Esophagus squamous epithelium (tissue), 5 donors: ENCODE measurements at places on chromosomes 2 and 18.

- DNase-seq, result no peak
These were observed 101.7 kb downstream of the STK39 start for GRCh38 chr2:168145426-168146310.

GRCh38 chr2:31263636-31264190 lies 29.8 kb downstream of the EHD3 start:
- DNase-seq, result no peak

- DNase-seq, result no peak
These were observed 174.0 kb upstream of the NT5C1B start for GRCh38 chr2:18763338-18763737.

GRCh38 chr2:157178874-157179273 lies 78.6 kb upstream of the GALNT5 start:
- DNase-seq, result no peak

DNA sequence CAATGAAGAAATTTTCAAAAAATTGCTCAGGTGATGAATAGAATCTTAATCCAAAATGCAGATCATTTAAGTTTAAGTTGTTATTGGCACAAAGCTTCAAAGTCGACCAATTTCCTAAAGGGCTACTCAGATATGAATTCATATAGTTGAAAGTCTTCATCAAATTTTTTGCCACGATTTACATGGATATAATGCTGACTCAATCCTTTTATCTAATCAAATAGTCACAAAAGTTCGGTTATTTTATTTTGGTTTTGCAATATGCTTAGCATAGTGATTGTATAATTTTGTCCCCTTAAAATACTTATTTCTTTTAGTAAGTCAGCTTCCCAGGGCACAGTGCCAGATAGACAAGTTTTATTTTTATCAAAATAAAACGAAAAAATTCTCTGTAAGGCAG lies 227.3 kb downstream of the CD226 start:
- no peak for DNase-seq

- DNase-seq, result no peak
These were observed 268.2 kb upstream of the ID2 start for GRCh38 chr2:8413589-8414135.

DNA sequence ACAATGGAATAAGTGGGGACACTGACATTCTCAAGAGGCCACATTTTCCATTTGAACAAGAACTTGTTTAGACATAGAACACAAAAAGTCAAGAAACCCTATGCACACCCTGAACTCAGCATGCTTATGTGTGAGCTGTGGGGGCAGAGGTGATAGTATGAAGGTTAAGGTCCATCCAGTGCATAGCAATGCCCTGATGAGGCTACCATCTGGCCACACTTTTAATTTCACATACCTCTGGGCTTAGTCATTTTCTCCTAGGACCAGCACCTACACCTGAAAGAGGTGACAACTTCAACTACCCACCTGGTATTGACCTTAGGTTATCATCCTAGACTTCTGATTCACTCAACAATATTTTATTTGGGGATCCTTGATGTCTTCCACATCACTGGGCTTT lies 139.8 kb downstream of the PIK3C3 start:
- DNase-seq, result no peak

GRCh38 chr2:118371515-118371914 lies 283.2 kb downstream of the INSIG2 start:
- no peak for DNase-seq

GRCh38 chr18:76378526-76379215 lies 116.4 kb downstream of the ZNF516 start:
- DNase-seq, result no peak

- no peak for DNase-seq
These were observed 224.0 kb upstream of the ID2 start for GRCh38 chr2:8457699-8458502.

DNA sequence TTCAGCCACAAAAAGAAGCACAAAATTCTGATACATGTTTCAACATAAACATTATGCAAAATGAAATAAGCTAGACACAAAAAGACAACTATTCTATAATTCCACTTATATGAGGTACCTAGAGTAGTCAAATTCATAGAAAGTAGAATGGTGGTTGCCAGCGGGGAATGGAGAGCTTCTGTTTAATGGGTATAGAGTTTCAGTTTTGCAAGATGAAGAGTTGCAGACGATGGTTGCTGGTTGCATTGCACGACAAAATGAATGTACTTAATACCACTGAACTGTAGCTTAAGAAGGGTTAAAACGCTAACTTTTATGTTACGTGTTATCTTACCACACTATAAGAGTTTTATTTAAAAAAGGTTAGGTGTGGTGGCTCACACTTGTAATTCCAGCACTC lies 13.5 kb downstream of the YWHAQ start:
- DNase-seq, result no peak

DNA sequence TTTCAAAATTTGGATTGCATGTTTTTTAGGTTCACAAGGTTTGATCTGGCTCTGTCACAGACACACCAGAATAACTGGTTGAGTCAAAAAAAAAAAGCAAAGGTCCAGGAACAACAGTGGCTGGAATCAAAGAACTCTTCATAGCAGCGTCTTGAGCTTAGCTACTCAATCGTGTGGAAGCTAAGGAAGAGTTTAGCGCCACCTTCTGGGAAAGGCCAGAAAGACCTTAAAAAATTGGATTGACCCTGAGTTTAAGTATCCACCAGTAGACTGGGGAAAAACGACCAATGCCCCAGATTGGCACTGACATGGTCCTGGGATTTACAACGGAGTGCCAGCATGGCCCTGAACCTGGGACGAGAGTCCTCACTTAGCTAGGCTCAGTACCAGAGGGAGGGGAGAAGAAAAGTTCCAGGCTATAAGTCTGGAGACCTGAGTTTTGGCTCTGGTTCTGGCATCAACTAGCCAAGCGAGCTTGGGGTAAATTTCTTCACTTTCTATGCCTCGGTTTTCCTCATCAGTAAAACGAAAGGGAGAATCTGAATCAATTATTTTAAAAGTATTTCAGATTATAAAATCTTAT lies 71.1 kb upstream of the TFCP2L1 start:
- DNase-seq, result no peak

DNA sequence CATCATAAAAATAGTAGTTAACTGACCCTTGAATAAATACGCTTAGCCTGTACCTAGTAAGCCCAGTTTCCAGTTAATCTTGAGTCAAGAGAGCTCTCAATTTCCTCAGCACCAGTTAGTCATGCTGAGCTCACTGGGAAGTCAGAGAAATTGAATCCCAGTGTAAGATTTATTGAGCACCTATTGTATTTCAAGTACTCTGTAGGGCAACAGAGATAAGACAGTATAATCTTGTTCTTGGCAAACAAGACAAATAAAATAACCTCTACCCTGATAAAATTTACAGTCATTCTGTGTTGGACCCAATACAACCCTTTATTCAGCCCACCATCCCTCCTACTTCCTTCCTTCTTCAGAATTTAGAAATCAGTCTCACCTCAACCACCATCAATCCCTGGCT lies 71.9 kb upstream of the NRP2 start:
- no peak for DNase-seq

DNA sequence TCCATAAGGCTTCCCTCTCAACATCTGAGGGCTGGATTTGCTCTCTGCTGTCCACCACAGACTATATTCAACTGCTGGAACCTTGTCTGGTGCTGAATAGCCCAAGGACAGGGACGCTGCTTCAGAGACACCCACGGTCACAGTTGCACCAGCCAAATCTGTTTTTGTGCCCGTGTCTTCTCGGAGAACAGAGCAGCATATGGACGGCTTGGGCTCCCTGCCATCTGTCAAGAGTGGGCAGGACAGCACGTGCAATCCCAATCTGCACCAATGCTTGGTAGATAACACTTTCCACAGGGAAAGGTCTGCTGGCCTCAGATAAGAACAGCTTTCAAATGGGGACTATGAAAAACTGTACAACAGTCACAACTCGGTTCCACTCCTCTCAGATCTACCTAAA lies 466.1 kb downstream of the TGIF1 start:
- DNase-seq, result no peak

- DNase-seq, result no peak
These were observed 709.6 kb downstream of the SOCS6 start for GRCh38 chr18:70998490-70998889.

- no peak for DNase-seq
These were observed 67.9 kb upstream of the ALPP start for GRCh38 chr2:232310696-232311095.

- DNase-seq, result no peak
These were observed 24.3 kb upstream of the RESP18 start for GRCh38 chr2:219356834-219357233.

GRCh38 chr2:118146315-118147283 lies 58.3 kb downstream of the INSIG2 start:
- no peak for DNase-seq

GRCh38 chr2:1767939-1768691 lies 23.8 kb upstream of the PXDN start:
- DNase-seq, result no peak

DNA sequence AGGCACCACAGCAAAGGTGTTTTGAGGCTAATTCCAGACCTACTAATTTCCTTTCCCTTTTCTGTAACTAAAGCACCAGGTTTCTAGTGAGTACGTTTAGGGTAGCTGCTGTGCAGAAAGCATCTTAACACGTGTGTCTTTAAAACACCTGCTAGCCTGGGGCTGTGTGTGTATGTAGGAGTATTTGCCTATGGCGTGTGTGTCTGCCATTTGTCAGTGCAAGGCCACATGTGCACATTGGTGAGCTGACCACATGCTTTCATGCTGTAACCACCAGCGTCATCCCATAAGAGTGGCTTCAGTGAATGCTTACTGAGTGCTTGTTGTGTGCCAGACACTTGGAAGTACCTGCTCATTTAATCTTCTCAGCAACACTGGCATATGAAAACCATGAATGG lies 241.6 kb downstream of the SEPTIN10 start:
- DNase-seq, result no peak
